ENCODE measurements at places on chromosomes 1 and 21.

- DNase-seq, result no peak
Measured at GRCh38 chr1:164601399-164602100, 42.6 kb downstream of the PBX1 start.

GRCh38 chr1:173213665-173214064 lies 6.5 kb upstream of the TNFSF4 start:
- no peak for DNase-seq

- DNase-seq, result no peak
Measured at GRCh38 chr1:117650840-117651568, 45.2 kb downstream of the TENT5C start.

DNA sequence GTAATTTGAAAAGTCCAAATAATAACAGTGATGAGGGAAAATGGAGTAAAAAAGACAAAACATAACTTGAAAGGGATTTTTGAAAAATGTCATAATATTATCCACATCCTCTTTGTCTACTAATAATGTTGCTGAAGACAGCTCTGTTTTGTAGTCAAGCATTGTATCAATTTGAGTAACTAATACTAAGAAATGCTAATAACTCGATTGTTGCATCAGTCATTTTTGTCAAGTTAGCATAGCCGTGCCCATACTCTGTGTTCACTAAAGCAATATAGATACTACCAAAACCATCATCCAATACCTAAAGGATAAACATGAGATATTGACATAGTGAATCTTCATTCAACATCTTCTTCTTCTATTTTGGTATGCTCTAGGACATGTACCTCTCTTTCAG lies 17.3 kb downstream of the PDC start:
- DNase-seq, result no peak

DNA sequence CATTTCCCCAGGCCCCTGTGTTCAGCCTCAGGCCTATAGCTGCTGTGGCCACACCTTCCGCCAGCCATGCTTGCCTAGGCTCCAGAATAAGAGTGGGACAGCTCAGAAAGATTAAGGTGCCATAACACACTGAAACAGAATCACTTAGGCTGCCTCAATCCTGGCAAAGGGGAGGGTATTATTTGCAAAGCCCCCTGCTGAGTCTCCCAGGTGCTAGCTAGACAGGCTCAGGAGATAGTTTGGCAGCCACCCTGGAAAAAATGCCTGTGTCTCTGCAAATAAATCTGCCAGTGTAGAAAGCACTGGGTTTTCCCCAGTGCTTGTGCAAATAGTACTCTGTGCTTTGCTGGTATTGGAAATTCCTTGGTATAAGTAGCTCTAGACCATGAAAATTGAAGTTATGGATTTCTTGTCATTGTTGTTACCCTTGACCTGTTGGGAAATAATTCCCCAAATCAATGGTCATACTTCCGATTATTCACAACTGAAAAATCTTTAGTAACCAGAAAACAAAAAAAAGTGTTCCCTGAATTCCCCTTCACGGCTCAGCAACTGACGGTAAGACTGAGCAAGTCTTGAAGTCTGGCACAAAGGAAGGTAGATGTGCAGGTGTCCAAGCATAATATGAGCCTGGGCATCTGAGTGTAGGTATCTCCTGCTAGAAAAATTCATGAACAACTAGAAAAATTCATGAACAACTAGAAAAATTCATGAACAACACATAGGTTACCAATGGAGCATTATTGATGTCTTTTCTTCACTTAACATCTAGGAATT lies 56.9 kb downstream of the PROX1 start:
- no peak for DNase-seq

- DNase-seq, result no peak
Measured at GRCh38 chr21:46145840-46146691, 9.3 kb downstream of the FTCD start.

- no peak for DNase-seq
Measured at GRCh38 chr1:94385308-94385929, 32.8 kb upstream of the ABCD3 start.
